ENCODE measurements at places on chromosomes 7 and 10.

- peak overlapping the region; percentile 88 for H3K27ac ChIP-seq
- DNase-seq = no peak
- H3K36me3 ChIP-seq = peaks cover 42% of the 10 kb centered on the region
- H3K4me1 ChIP-seq = peaks cover 42% of the 10 kb centered on the region
These were observed 23.2 kb upstream of the C1GALT1 start for GRCh38 chr7:7159063-7159658.

DNA sequence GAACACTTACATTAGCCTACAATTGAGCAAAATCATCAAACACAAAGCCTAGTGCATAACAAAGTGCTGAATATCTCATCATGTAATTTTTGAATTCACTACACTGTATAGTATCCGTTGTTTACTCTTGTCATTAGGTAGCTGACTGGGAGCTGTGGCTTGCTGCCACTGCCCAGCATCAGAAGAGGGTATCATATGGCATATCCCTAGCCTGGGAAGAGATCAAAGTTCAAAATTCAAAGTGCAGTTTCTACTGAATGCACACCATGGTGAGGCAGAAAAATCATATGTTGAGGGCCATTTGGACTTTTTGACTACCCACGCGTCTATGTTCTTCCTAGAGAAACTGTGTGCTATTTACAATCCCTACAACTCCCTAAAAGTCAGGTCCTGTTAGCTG is 7.5 kb upstream of the ZC3HAV1 start:
- H3K27me3 ChIP-seq = no peaks in the 10 kb centered on the region
- no peak overlapping the region for H3K4me3 ChIP-seq
- H3K36me3 ChIP-seq = peaks cover under 1% of the 10 kb centered on the region
- no peak for DNase-seq

DNA sequence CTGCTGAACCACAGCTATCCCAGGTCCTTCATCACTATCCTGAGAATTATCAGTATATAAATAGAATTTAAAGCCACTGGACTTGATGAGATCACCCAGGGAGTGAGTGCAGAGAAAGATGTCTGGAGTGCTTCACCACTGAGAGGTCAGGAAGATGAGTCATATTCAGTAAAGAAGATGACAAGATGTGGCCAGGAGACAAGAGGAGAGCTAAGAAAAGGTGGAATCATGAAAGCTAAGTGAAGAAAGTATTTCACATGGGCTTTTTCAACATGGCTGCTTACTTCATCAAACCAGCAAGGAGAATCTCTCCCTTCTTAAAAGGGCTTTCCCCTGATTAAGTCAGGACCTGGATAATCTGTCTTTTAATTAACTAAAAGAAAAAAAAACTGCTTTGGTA is 9.1 kb upstream of the PRKAR2B start:
- peaks cover 5% of the 10 kb centered on the region for H3K4me1 ChIP-seq
- no peak for DNase-seq
- peaks cover 8% of the 10 kb centered on the region for H3K27me3 ChIP-seq
- no peak overlapping the region for H3K4me3 ChIP-seq
- H3K36me3 ChIP-seq = no peaks in the 10 kb centered on the region
- H3K27ac ChIP-seq = no peak overlapping the region

GRCh38 chr7:81624021-81624592 is 145.7 kb downstream of the HGF start:
- no peaks in the 10 kb centered on the region for H3K4me1 ChIP-seq
- H3K36me3 ChIP-seq = no peaks in the 10 kb centered on the region
- H3K27me3 ChIP-seq = no peaks in the 10 kb centered on the region
- DNase-seq = no peak
- no peak overlapping the region for H3K4me3 ChIP-seq
- H3K27ac ChIP-seq = no peak overlapping the region

DNA sequence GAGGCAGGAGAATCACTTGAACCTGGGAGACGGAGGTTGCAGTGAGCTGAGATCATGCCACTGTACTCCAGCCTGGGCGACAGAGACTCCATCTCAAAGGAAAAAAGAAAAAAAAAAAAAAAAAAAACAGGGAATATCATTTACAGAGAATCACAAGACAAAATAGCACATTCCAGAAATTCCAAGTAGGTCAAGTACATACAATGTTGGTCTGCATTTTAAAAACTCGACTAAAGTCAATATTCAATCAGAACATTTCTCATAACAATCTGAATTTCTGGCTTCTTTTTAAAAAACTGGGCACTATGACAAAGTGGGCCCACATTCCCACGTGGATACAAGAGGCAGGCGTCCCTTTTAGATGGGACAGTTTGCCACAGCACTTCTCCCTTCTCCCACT is 12.8 kb downstream of the ZC3HAV1L start:
- no peak overlapping the region for H3K27ac ChIP-seq
- no peak for DNase-seq
- H3K4me1 ChIP-seq = peaks cover 1% of the 10 kb centered on the region
- no peaks in the 10 kb centered on the region for H3K27me3 ChIP-seq

Data from activated naive CD8-positive, alpha-beta T cell treated with anti-CD3 and anti-CD28 coated beads, Interleukin-2, amount 10 ng/mL, durations not matched to agents 7 days and 5 days (primary cell).